ENCODE measurements at places on chromosomes 5 and 9.

GRCh38 chr5:484556-484955 lies 39.7 kb downstream of the SLC9A3 start:
- no peak for DNase-seq

- no peak for DNase-seq
Measured at GRCh38 chr5:54385994-54386393, 69.5 kb upstream of the HSPB3 start.

DNA sequence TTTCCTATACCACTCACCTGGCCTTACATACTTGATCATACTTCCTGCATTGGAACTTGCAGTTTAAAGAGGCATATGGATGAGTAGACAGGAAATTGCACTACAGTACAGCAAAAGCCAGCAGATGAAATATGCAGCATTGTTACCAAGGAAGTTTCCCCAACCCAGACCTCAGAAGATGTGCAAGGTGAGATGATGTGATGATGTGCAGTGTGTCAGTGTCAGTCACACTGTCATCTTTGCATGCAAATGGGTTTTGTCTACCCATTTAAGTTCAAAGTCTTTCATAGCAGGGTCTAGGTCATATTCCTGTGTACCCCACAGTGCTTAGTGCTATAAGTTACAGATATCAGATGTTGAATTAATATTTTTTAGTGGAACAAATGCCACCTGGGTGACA lies 89.3 kb upstream of the CER1 start:
- no peak for DNase-seq

DNA sequence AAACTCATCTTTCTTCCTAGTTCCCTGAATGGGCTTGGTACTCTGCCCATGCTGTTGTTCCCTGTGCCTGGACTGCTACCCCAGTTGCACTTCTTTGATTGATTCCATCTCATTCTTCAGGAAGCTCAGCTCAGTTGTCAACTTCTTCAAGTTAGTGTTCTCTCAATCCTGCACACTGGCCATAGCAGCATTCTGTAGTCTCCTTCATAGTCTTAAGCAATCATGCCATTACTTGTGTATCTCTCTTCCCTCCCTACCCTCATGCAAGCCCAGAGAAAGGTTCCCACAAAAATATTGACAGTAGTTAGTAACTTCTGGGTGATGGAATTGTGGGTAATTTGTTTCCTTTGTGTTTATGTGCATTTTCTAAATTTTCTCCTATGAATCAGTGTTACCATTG lies 5.5 kb downstream of the KDM4C start:
- no peak for DNase-seq

DNA sequence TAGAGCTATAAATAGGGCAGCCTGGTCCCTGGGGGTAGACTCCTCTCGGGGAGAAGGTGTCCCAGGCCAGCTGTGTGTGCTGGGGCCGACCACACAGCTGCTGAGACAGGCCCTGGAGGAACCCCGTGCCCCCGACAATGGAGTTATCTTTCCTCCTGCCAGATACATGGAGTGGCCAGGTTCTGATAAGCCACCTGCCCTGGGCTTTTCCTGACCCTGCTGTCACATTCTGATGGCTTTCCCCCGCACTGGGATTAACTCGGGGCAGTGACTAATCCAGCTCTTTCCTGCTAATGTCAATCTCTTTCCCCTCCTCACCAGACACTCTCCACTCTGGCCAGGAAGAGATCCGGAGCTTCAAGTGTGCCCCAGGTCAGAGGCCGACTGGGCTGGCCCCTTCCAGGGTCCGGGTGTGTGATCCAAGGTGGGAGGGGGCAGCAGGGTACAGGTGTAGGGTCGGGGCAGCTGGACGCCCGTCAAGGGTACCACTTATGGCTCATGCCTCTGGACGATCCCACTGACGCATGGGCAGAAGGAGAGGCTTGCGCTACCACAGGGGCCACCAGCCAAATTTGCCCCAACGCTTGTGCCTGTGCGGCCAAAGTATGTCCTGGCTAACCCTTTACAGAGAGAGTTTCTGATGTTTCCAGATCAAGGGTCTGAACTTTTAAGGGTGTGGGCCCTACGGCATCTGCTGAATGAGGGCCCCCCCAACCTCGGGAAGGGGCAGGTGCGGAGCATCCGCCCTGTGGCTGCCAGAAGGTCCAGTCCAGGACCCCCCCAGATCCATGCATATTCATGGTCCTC lies 20.6 kb upstream of the COL5A1 start:
- DNase-seq: no peak

- no peak for DNase-seq
Measured at GRCh38 chr9:33719581-33720374, 75.6 kb upstream of the PRSS3 start.

DNA sequence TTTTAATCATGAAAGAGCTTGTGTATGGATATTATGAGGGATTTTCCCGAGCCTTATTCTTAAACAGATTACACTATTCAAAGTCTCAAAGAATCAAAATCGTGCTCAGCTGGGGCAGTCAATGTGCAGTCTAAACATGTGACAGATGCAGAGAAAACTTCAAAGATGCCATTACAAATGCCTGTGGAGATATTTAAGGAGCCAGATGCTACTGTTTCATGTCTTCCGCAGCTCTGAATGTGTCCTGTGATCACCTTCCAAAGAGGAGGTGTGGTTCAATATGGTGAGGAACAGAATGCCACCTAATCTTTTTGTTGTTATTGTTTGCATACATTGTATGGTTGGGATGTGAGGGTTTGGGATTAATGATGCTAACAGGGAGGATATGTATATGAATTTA lies 593.3 kb upstream of the ARRDC3 start:
- no peak for DNase-seq

DNA sequence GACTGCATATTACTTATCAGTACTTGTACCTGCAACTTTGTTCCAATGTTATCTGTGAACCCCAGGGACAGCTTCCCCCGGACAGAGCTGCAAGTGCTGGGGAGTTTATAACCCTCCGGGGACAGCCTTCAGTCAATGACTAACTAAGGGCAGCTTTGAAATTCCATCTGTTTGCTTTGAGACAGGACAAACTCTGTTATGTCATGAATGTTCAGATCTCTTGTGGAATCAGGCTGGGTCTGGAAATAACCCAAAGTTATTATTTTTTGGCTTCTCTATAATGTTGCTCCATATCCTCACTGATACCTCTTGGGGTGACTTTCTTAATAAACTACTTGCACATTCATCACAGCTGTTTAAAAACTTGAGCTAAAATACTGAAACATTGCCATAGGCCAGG lies 617.5 kb upstream of the TLE4 start:
- DNase-seq: no peak

- DNase-seq: no peak
Measured at GRCh38 chr5:61489574-61489973, 157.5 kb downstream of the ZSWIM6 start.

DNA sequence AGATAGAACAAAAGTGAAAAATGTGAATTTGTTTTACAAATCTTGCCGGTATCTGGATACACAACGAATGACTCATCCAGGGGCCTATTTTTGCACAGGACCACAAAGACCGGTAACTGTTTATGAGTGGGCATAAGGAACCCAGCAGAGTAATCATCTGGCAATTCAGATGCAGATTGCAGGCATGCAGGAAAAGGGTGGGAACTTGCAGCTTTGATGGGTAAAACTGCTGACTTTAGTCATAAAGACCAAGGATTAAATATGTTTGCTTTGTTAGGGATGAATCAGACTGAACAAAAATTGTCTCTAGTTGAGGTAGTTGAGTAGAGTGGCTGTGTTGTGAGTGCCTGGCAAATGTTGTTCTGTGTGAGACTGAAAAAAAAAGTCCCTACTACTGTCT lies 309.6 kb upstream of the CCNH start:
- no peak for DNase-seq

DNA sequence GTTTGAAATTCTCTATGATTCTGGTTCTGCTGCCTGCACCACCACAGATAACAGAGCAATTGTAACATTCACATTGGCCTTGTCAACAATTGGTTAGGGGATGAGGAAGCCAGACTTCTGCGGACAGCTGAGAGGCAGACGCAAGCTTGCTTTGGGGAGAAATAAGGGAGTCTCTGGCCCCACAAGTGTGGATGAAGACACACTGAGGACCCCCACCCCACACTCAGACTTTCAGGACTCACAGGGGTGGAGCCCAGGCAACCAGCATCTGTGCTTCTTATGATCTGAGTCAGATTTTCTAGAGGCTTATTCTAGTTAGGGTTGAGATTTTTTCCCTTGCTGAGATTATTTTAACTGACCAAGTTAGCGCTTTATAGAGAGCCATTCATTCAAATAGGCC lies 140.3 kb upstream of the IRX2 start:
- DNase-seq: no peak

- DNase-seq: no peak
Measured at GRCh38 chr9:35112257-35113020, 3.2 kb downstream of the ATOSB start.

GRCh38 chr5:88368201-88368600 lies 99.6 kb upstream of the TMEM161B start:
- DNase-seq: no peak

- no peak for DNase-seq
Measured at GRCh38 chr5:73388306-73388684, 60.3 kb downstream of the FOXD1 start.

DNA sequence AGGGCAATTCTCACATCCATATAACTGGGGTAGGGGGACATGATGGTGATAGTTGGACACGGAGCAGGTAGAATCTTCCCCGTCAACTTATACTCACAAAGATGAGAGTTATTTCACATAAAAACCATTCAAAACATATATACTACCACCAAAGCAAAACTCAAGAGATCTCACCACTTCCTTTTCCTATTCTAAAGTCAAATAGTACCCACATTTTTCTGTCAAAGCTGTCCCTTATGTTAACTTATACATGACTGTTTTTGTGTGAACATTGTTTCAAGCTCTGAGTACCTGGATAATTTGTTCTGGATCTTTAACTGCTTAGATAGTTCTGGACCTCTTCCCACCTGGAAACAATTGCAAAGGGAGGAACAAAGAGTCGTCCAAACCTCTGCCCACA lies 95.5 kb upstream of the MAN2A1 start:
- DNase-seq: no peak

- DNase-seq: no peak
Measured at GRCh38 chr5:111685969-111686368, 71.0 kb downstream of the NREP start.

- no peak for DNase-seq
Measured at GRCh38 chr9:116190637-116191396, 37.2 kb downstream of the PAPPA start.

DNA sequence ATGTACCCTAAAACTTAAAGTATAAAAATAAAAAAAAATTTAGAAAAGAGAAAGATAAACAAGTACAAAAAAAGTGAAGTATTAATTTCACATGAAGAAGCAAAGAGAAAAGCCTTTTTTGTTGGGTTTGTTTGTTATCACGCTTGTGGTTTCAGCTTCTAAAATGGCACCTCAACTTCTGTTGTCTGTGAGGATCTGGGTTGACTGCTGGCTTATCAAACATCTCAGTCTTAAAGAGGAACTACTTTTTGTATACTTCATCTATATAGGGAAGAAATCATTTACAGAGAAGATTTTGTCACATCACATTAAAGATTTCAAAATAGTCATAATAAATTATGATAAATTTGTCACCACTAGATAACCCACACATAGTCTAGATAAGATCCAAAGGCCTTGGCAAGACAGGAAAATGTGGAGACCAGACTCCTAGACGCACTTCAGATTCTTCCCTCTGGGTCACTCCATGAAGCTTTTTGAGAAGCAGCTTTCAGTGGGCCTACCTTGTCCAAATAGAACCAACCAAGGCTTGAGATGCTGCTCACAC lies 8.8 kb upstream of the ADGRV1 start:
- DNase-seq: no peak

GRCh38 chr9:117278020-117278419 lies 136.8 kb downstream of the ASTN2 start:
- no peak for DNase-seq

- DNase-seq: no peak
Measured at GRCh38 chr9:113187929-113188595, 33.0 kb downstream of the FKBP15 start.

GRCh38 chr9:136947028-136947891 lies 2.2 kb downstream of the C8G start:
- DNase-seq: no peak

DNA sequence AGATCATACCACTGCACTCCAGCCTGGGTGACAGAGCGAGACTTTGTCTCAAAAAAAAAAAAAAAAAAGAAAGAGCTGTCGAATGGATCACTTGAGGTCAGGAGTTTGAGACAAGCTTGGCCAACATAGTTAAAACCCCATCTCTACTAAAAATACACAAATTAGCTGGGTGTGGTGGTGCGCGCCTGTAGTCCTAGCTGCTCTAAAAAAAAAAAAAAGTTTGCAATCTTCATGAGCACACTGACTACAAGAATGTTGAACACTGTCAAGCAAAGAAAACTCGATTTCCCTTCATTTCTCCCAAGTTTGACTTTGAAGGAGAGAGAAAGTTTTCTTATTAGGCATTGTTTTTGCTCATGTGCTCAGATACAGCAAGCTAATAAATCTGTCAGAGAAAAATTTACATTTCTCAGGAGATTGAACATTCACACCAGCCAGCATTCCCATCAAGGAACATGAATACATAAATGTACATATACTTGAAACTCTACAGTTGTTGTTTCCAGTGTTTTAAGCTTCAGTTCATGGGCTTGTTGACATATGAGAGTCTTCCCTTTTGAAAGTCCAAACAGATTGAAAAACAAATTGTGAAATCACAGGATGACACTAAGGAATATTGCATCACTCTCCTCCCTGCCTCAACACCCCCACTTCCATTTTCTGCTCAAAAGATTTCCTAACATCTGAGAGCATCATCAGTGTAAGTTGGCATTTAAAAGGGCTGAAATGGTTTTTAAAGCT lies 81.8 kb downstream of the ARRDC3 start:
- DNase-seq: no peak

DNA sequence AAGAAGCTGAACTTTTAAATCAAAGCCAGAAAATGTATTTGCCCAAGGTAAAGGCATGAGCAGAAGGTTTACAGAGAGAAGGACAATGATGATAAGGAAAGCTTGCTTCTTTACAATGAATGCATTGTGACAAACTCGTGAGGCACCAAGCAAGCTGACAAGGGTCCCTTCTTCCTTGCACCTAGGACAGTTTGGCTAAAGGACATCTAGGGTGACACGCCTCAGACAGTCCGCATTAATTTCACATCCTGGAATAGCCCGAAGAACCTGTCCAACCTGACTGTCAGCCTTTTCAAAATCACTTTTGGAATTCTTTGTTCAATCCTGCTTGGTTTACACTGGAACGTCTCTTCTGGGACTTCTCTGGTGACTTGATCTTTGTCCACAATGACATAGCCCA lies 146.4 kb upstream of the MAP3K1 start:
- no peak for DNase-seq

DNA sequence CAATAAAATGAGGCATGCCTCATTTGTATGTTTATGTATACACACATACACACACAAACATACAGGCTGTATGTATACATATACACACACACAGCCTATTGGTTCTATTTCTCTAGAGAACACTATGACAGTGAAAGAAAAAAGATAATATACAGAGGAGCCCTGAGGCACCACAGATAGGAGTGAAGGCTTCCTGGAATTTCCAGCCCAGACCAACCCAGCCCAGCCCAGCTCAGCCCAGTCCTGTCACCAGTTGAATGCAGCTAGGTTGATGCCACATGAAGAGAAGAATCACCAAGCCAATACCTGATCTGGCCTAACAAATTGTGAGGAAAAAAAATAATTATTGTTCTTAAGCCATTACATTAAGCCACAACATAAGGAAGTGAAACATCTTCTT lies 126.9 kb upstream of the PDE4D start:
- no peak for DNase-seq

- no peak for DNase-seq
Measured at GRCh38 chr5:112973904-112974303, 2.7 kb upstream of the DCP2 start.

GRCh38 chr9:33304362-33304761 lies 14.0 kb downstream of the NFX1 start:
- DNase-seq: no peak

GRCh38 chr9:133779081-133779480 lies 40.9 kb upstream of the SARDH start:
- no peak for DNase-seq

Measured in hypothalamus (tissue), 51 donors.